ENCODE measurements at places on chromosomes 11 and 22.

- DNase-seq, result no peak
These were observed 20.5 kb downstream of the GAL start for GRCh38 chr11:68704887-68705286.

DNA sequence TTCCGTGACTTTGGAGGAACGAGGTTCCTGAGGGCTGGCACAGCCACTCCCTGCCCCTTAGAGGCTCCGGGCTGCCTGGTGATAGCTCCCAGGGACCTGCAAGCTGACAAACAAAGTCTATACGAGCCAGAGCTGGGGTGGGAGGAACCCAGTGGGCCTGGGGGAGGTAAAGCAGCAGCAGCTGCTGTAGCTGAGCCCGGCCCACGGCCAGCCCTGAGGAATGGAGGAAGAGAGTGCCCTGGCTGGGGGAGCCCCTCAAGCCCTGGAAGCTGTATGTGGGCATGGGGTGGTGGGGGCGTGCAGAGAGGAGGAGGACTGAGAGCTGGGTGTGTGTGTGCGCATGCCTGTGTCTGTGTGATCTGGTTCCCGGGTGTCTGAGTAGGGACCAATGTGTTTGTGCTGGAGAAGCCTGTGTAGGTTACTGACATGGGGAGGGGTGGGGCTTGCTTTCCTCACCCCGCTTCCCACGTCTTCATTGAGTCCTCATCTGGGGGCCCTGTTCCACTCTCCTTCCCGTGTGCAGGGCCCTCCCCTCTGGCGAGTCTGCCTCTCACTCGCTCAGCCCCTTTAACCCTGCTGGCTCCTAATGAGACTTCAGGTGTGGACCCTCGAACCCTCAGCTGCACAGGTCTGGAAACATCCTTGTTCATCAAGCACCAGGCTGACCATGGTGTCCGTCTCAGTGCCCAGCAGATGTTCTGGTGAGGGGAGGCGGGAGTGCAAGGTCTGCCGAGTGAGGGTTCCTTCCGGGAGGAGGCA lies 10.8 kb downstream of the ST3GAL4 start:
- no peak for DNase-seq

DNA sequence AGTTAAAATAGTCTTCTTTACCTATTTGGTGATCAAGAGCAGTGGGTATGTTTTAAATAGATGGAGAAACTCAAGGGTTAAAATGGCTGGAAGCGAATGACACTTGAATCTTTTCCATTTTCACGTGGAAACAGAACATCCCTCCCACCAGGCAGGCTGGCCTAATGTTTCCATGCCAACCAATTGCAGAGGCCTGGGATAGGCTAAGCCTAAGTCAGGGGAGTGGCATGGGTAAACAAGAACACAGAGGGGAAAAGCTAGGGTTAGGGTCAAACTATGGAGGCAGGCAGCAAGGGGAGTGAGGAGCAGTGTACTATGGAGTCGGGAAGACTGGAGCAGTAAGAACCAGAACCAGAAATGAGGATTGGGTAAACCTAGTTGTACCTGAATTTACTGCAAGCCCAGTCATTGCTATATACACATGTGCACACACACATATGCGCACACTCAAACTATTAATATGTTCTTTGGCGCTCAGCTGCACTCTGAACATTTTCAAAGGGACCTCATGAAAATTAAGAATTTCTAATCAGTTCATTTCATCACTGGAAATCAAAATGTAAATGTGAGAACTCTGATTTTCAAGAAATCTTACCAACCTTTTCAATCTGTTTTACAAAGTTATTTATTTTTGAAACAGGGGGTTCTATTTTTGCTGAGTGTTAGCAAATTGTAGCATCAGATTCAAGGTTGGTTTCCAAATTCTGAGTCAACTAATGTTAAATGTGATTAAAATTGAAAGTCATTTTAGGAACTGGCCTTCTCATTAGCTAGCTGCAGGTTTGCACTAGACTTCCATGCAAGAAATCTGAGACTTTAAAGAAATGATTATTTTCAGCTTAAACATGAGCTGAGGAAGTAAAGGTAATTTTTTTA lies 327.0 kb upstream of the CCDC90B start:
- no peak for DNase-seq

DNA sequence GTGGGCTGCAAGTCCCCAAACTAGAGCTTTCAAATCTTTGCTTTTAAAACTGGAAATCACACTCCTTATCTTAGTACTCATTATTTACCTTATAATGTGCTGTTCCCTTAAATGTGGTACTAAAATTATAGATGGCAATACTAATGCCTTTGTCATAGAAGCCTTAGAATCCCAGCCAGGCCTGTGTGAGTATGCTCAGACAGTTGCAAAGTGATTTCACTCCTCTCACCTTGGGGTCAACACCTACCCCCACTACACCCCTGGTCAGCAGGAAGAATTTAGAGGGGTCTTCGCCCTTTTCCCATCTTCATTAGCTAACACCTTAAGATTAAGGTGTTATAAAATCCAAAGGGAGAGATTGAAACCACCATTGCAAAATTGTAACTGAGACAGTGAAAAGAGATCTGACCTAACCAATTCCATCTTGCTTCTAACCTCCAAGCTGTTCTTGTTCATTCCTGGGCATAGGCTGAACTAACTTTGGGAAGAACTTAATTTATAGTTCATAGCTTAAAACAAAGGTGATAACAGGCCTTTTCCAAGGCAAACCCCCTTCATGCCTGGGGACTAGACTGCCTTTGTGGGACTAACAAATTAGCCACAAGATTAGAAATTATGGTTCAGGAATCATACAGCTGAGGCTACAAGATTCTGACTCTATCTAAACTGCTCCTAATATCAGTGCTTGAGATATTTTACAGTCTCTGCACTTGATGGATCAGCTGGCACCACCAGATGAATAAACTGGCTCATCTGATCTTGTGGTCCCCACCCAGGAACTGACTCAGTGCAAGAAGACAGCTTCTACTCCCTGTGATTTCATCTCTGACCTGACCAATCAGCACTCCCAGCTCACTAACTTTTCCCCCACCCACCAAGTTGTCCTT lies 10.4 kb upstream of the MRPL17 start:
- DNase-seq, result no peak

DNA sequence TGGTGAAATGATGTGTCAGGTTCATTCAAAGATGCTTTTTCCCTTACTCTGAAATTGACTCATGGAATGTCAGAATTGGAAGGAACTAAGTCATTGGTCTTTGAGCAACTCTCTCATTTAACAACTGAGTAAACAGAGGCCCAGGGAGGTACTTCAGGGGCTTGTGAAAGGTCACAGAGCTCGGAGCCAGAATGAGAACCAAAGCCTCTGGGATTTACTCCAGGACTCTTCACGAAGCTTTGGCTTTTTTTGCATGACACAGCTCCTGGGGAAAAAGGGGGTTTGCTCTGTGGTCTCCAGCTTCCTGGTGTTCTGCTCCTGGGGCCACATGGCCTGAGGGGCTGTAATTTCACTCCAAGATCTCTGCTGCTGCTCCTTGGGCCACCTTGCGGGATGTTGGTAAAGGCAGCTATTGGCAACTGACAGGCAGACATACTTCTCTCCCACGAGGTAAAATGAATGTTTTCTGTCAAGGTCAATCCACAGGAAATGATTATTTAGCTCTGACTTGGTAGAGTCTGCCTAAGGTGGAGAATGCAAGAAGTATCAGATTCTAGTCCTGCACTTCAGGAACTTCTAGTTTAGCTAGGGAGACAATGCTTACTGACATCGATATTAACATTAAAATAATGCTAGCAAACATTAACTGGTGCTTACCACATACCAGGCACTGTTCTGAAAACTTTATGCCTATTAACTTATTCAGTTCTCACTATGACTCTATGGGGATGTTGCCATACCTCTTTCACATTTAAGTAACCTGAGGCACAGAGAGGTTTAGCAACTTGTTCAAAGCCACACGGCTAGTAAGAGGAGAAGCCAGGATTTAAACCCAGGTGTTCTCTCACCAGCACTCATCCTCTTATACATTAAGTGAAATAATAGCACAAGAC lies 16.1 kb downstream of the PKNOX2 start:
- no peak for DNase-seq

GRCh38 chr11:126313826-126314225 lies 10.0 kb downstream of the DCPS start:
- no peak for DNase-seq

GRCh38 chr22:49721211-49721763 lies 106.4 kb downstream of the BRD1 start:
- no peak for DNase-seq

DNA sequence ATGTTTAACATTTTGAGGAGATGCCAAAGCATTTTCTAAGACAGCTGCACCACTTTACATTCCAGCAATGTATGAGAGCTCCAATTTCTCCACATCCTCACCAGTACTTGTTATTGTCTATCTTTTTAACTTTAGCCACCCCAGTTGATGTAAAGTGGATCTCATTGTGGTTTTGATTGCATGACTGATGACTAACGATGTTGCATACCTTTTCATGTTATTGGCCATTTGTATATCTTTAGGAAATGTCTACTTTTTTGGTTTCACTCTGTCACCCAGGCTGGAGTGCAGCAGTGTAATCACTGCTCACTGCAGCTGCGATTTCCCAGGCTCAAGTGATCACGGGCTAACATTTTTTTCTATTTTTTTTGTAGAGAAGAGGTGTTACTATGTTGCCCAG lies 8.9 kb downstream of the TTC28 start:
- no peak for DNase-seq

- DNase-seq, result no peak
These were observed 7.3 kb upstream of the MYEOV start for GRCh38 chr11:69286374-69287371.

GRCh38 chr11:29713831-29714320 lies 303.0 kb downstream of the KCNA4 start:
- no peak for DNase-seq

- DNase-seq, result no peak
These were observed at the start of gene BATF2 for GRCh38 chr11:64996710-64997380. TSS of gene BATF2 (minus strand) at chr11:64996971. CDS start at chr11:64996914, 57 bp downstream.

- DNase-seq, result no peak
These were observed 42.0 kb downstream of the SGSM3 start for GRCh38 chr22:40412441-40412840.

- no peak for DNase-seq
These were observed 20.8 kb upstream of the LINC01488 start for GRCh38 chr11:69460540-69461257.

DNA sequence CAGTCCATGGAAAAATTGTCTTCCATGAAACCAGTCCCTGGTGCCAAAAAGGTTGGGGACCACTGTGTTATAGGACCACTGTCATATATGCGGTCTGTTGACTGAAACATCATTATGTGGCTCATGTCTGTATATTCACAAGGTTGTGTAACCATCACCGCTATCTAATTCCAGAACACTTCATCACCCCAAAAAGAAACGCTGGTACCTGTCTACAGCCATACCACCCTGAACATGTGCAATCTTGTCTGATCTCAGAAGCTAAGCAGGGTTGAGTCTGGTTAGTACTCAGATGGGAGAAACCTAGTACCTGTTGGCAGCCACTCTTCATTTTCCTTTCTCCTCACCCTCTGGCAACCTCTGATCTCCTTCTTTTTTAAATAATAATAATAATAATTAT lies 12.9 kb upstream of the PIK3IP1 start:
- no peak for DNase-seq

DNA sequence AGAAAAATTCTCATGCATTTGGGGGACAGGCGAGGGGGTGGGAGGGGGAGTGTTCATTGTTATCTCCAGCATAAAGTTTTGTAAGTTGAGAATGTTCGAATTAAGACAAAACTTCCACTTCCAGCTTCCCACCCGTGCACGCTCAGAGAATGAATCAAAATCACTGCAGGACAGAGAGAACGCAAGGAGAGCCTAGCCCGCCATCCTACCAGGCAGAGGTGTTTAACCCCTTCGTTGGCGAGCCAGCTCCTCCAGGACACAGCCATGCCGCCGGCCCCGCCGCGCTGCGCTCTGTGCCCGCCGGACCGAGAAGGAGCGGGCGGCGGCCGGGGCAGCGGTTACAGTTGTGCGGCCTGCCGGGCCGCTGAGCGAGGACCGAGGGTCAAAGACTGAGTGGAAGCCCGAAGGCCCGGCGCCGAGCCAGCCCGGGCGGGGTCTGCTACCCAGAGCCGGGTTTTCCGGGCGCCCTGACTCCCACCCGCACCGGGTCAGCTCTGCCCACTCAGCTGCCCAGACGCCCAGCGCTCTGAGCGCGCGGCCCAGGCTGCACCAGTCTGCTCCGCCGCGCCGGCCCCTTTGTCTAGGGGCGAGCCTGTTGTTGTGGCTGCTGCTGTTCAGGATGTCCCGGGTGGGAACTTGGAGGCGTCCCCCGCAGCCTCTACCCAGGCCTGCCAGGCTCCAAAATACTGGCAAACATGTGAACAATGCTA lies at the start of gene NOX4:
Gene NOX4 (minus strand): TSS at position 395 of the 710 bp plus-strand sequence. CDS start 129 bp downstream, at position 266.
- DNase-seq, result no peak

DNA sequence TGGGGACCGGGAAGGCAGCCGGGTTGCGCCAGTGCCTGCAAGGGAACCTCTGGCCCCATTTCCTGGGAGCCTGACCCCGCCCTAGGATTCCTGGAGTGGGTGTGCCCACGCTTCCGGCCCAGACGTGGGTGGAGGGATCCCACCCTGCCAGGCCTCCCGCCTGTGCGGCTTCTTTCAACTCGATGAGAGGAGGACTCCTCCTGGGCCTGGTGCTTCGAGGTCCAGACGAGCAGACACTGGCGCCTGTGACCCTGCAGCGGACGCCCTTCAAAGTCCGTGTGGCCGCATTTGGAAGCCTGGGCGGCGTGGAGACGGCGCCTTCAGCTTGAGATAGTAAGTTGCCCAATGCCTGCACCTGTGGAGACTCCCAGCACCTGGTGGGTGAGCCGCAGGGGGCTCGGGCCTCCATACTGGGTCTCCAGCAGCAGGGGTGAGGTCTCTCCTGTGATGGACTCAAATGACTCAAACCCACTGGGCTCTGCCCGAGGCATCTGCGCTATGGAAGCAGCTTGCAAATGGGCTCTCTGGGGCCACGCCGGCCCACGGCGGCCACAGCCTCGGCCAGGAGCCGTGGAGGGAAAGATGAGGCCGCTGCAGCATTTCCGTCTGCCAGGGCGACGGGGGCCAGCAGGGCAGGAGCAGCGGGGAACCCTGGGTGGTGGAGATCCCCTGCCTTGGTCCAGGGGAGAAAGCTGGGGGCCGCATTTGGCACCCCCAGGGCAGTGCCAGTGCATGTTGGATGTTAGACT lies 64.3 kb upstream of the PPARA start:
- no peak for DNase-seq

- no peak for DNase-seq
These were observed 8.0 kb downstream of the SCN4B start for GRCh38 chr11:118144301-118145268.

- DNase-seq, result no peak
These were observed 9.9 kb downstream of the LSP1 start for GRCh38 chr11:1862588-1863351.

- DNase-seq, result no peak
These were observed 406.8 kb downstream of the SHANK2 start for GRCh38 chr11:70845591-70846041.
